ENCODE measurements at places on chromosomes 11 and 22. TPM values are rescaled to one million over a fixed set of nuclear protein-coding genes. Genes with fewer than 3 reads are reported as not detected.

HEPHL1 gene
- not detected for total RNA-seq

OR8B12 gene
- not detected for total RNA-seq

STX5 gene
- 66.0 TPM for total RNA-seq

MIOX gene
- total RNA-seq, result not detected

CASP5 gene
- not detected for total RNA-seq

MYO18B gene
- total RNA-seq, result 0.26 TPM

CHRM1 gene
- not detected for total RNA-seq

HINFP gene
- total RNA-seq, result 70.8 TPM

ATL3 gene
- 40.4 TPM for total RNA-seq

Measured in CD4-positive, alpha-beta memory T cell (primary cell).